Natural killer cell (primary cell): ENCODE measurements at places on chromosomes 16 and 17. TPM values are rescaled to one million over a fixed set of nuclear protein-coding genes. Genes with fewer than 3 reads are reported as not detected.

- peak overlapping the region; percentile 45 for H3K27ac ChIP-seq
- no peaks in the 10 kb centered on the region for H3K27me3 ChIP-seq
- peak; percentile 48 for DNase-seq
- H3K36me3 ChIP-seq = peaks cover 38% of the 10 kb centered on the region
These were observed 1.1 kb downstream of the ACTG1 start for GRCh38 chr17:81511554-81511803.

Gene STX1B
- 0.14 TPM for total RNA-seq

- no peaks in the 10 kb centered on the region for H3K27me3 ChIP-seq
- DNase-seq = no peak
- H3K4me1 ChIP-seq = peaks cover 26% of the 10 kb centered on the region
- H3K36me3 ChIP-seq = peaks cover 14% of the 10 kb centered on the region
- peak overlapping the region; percentile 80 for H3K4me3 ChIP-seq
These were observed 624 bp downstream of the G6PC3 start for GRCh38 chr17:44071198-44071520.

DNA sequence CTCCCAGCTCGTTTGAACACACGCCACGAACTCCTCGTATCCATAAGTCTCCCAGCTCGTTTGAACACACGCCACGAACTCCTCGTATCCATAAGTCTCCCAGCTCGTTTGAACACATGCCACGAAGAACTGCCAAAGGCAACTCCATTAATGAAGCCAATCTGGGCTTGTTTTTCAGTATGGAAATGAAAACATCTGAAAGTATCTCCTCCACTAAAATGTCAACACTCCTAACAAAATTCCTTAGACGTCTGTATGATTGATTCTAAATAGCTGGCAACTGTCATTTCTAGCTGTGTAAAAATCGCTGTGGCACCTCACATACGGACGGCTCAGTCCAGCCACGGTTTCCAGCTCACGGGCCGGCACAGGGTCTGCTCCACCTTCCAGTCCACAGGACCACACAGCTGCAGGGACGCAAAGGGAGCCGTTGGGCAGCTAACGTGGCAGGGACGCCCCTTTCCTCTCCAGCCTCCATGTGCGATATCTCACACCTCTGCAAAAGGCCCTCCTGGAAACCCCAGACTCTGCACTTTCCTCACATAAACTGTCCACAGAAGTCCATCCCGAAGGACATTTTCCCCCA is 67.1 kb upstream of the METRNL start:
- no peaks in the 10 kb centered on the region for H3K4me1 ChIP-seq
- H3K36me3 ChIP-seq = no peaks in the 10 kb centered on the region
- H3K4me3 ChIP-seq = no peak overlapping the region
- H3K27ac ChIP-seq = no peak overlapping the region

- H3K4me1 ChIP-seq = no peaks in the 10 kb centered on the region
- no peaks in the 10 kb centered on the region for H3K27me3 ChIP-seq
- no peak for DNase-seq
- H3K36me3 ChIP-seq = no peaks in the 10 kb centered on the region
These were observed 864 bp upstream of the UMOD start for GRCh38 chr16:20353379-20353778.

DNA sequence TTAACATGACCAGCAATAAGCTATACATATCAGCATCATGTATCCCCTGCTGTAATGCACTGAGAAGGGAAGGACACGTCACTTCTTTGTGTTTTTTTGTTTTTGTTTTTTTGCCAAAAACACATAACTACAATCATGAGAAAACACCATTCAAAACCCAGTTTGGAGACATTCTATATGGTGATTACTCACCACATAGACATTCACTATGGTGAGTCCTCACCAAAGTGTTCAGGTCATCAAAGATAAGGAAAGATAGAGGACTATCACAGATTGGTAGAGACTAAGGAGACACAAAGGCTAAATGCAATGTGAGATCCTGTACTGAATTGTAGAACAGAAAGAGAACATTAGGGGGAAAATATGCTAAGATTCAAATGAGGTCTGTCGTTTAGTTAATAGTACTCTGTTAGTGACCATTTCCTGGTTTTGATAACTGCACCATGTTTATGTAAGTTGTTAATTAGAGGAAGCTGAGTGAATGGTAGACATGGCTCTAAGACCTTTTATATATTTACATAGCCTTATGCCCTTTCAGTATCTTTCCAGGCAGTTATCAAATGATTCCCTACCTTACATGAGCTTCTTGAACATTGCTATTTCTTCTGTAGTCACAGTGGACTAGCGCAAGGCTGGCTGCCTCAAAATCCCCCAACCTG is 46.6 kb downstream of the PIK3R5 start:
- H3K4me1 ChIP-seq = peaks cover 38% of the 10 kb centered on the region
- no peak overlapping the region for H3K4me3 ChIP-seq
- no peaks in the 10 kb centered on the region for H3K27me3 ChIP-seq
- no peak overlapping the region for H3K27ac ChIP-seq

Gene GAST
- not detected for total RNA-seq

Gene DPEP3
- total RNA-seq = 0.53 TPM

Gene LRRC75A
- 2.6 TPM for total RNA-seq

Gene KRT222
- total RNA-seq = not detected

Gene CES3
- total RNA-seq = 0.19 TPM
